ENCODE measurements at places on chromosomes 12 and 14.

GRCh38 chr12:84043355-84043754, 869.2 kb downstream of the SLC6A15 start:
- DNase-seq: no peak

GRCh38 chr14:74905595-74906142, 17.4 kb downstream of the RPS6KL1 start:
- DNase-seq: peak; percentile 95

- DNase-seq: no peak
Observed at GRCh38 chr14:22650960-22651521, 6.9 kb upstream of the OR6J1 start.

DNA sequence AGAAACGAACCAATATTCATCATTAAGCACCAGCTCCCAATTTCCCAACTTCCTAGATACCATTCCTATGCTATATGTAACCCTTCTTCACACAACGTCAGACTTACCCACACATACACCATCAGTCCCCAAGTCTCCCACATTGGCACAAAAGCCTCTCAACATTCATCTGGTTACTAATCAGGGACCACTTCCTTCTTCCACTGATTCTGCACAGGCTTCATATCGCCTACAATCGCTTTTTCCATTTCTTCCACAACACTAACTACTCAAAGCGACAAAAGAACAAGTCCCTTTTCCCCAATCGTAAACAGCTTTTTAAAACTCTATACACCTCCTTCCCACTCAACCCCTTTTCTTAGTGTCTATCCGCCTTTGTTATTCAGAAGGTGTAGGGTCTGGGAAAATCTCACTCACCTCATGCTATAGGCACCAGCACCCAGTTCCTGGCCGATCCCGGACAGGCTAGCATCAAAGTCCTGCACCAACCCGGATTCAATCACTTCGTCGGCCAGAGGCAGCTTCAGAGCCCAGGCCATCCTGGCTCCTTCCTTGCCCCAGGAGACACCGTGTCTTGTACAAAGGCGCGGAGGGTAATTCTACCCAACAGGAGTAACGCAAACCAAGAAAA, 936 bp downstream of the TFCP2 start:
- DNase-seq: no peak

- no peak for DNase-seq
Observed at GRCh38 chr14:58739674-58740073, 101.9 kb downstream of the DACT1 start.

DNA sequence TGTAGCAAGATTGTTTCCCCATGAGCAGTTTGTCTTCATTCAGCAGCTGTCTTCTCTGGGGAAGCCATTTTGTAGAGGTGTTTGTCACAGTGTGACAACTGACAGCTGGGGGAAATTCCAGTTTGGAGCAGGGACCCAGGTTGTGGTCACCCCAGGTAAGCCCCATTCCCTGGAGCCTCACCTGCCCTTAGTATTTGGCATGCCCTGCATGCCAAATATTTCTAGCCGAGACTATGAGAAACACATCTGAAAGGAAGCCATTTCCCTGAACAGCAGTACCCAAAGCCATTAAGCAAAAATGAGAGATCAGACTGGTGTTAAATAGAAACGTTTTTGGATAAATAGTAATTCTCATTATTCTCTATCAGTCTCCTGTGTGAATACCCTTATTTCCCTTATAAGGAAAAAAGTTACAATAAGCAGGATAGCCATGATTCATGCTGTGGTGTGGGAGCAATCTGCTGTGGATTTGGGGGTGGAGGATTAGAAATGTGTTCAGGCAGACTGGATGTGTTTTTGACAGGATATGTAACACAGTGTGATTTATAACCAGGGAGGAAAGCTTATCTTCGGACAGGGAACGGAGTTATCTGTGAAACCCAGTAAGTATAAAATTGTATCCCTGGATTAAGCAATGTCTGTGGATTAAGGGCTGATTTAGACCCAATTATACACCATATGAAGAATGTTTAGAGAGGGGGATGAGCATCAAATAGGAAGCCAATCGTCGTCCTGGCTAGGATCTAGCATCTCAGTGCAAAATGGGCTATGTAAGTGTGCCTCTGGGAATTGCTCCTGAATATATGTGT, 68.9 kb downstream of the DAD1 start:
- no peak for DNase-seq

DNA sequence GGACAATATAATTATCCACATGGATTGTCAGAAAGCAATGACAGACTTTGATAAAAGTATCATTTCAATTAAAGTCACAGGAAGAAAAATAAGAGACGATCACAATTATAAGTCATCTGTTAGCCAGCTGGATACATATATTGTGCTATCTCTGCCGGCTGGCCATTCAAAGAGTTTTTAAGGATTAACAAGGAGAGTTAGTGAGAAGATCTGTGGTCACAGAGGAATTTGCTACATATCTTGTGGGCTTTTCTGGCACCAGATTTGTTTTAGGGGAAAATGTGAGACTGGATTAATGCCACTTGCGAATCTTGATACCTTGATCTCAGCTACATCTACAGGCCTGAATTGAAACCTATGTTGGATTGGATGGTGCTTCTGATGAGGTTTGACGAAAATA, 90.9 kb upstream of the MANSC4 start:
- no peak for DNase-seq

GRCh38 chr14:54609576-54609975, 42.6 kb downstream of the SAMD4A start:
- DNase-seq: no peak

GRCh38 chr12:41188058-41188840, at the start of gene PDZRN4:
Gene PDZRN4, plus strand, starts transcription at chr12:41188320.
- DNase-seq: peak; percentile 42

GRCh38 chr12:20946732-20947131, 136.2 kb downstream of the SLCO1B3 start:
- DNase-seq: no peak

- no peak for DNase-seq
Observed at GRCh38 chr14:51240804-51241380, 845 bp downstream of the TMX1 start.

DNA sequence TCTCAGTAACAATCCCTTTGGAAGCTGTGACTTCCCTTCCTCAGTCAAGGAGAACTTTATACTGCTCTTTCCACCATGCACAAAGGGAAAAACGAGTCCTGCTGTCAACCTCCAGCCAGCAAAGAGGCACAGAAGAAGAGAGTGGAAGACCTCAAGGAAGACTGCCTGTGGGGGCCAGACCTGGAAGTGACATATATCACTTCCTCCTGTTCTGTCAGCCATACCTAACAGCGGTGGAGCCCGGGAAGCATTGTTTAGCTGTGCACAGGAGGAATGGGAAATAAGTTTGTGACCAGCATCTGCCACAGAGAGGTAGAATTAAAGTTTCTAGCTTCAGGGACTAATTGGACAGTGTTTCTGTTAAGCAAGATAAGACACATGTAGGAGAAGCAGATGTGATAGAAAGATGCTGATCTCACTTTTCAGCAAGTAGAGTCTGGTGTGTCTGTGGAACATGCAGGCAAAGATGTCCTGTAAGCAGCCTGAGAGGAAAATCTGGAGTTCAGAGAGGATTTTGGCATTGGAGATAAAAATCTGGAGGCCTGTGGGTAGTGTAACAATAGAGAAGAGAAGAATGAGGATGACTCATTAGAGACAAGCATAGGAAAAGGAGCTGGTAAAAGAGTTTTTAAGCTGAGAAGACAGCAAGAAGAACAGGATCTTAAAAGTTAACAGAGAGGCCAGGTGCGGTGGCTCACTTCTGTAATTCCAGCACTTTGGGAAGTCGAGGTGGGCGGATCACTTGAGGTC, 141.6 kb upstream of the CPSF6 start:
- DNase-seq: no peak

GRCh38 chr12:123910761-123911193, 61.9 kb downstream of the CCDC92 start:
- DNase-seq: no peak

DNA sequence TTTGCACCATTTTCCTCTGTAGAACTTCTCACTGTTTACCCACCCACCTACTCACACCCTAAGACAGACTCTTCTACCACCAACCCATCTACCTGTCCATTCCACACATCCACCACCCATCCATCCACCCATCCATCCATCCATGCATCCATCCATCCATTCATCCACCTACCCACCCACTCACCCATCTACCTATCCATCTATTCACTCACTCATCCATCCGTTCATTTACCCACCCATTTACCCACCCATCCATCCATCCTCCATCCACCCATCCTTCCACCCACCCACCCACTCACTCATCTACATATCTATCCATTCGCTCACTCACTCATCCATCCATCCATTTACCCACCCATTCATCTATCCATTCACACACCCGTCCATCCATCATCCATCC, 15.1 kb downstream of the PLBD2 start:
- no peak for DNase-seq

DNA sequence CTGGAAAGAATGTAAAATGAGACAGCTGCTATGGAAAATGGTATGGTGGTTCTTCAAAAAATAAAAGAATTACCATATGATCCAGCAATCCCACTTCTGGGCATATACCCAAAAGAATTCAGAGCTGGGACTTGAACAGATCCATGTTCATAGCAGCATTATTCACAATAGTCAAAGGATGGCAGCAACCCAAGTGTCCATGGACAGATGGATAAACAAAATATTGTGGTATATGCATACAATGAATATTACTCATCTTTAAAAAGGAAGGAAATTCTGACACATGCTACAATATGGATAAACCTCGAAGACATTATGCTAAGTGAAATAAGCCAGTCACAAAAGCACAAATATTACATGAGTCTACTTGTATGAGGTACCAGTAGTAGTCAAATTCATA, 9.1 kb downstream of the RAB2B start:
- no peak for DNase-seq

GRCh38 chr12:52497975-52498374, 4.9 kb upstream of the KRT6A start:
- DNase-seq: no peak

GRCh38 chr12:27158297-27158696, 75.9 kb upstream of the C12orf71 start:
- DNase-seq: no peak

- DNase-seq: no peak
Observed at GRCh38 chr12:57881475-57881874, 34.9 kb upstream of the CTDSP2 start.

- no peak for DNase-seq
Observed at GRCh38 chr14:80636071-80636470, 305.5 kb downstream of the CEP128 start.

DNA sequence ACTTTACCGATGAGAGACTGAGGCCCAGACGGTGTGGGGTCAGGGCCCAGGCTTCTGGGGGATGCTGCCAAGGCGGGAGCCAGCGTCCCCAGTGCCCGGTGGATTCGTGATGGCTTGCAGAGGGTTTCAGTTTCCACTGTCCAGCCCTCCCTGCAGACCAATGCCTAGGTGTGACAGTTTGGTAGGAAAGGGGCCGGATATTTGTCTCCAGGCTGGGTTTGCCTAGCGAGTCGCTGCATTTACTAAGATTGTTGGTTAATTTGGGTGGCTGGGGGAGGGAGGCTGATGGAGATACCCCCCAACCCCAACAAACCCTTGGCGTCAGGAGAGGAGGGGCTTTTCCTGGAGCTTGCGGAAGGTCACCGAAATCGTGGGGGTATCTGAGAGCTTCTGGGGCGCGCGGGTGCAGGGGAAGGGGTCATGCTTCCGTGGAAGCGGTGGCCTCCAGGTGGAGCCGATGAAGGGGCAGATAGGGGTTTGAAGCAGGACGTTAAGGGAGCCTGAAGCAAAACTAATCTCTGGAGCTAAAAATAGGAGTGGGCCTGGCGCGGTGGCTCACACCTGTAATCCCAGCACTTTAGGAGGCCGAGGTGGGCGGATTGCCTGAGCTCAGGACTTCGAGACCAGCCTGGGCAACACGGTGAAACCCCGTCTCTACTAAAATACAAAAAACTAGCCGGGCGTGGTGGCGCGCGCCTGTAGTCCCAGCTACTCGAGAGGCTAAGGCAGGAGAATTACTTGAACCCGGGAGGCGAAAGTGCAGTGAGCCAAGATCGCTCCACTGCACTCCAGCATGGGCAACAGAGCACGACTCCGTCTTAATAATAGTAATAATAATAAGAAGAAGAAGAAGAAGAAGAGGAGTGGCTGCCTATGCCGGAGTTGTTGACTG, 1.1 kb upstream of the CDC42BPB start:
- DNase-seq: no peak

- DNase-seq: no peak
Observed at GRCh38 chr14:93510056-93510455, 79.3 kb downstream of the UNC79 start.

DNA sequence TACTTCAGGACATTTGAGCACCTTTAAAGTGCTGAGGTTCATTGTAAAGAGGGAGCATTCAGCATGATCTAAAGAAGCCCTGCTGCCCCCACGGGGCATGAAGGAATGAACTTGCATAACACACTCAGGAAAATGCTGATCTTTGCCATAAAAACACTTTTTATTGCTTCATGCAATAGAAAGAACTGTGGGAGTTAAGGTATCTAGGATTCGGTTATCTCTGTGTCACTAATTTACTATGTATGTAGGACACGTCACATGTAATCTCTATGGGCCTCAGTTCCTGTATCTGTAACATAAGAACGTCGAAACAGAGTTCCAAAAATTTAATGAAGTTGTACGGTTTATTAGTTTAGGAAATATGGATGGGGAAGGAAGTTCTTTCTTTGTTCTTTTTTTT, 33.0 kb downstream of the BTBD7 start:
- no peak for DNase-seq

- no peak for DNase-seq
Observed at GRCh38 chr12:123512838-123513665, 20.5 kb downstream of the RILPL1 start.

GRCh38 chr12:99130808-99131553, 485.9 kb downstream of the APAF1 start:
- no peak for DNase-seq

DNA sequence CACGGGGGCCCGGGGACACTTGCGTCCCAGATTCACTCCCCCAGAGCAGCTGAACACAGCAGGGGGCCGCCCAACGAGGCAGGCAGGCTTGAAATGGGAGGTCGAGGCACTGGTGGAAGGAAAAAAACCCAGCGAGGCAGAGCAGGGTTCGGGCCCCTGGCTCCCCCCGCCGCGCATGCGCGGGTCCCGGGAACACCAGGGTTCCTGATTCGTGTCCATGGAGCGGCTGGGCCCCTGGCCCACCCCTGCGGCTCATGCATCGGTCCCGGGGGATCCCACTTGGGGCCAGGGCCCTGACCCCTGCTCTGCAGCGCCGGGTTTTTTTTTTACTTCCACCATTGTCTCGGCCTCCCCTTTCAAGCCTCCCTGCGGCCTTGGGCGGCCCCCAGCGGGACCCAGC, 321.5 kb downstream of the ALG10 start:
- DNase-seq: no peak

- no peak for DNase-seq
Observed at GRCh38 chr12:6978188-6978587, 7.5 kb downstream of the EMG1 start.

GRCh38 chr12:114275932-114276785, 129.8 kb downstream of the TBX5 start:
- DNase-seq: no peak

DNA sequence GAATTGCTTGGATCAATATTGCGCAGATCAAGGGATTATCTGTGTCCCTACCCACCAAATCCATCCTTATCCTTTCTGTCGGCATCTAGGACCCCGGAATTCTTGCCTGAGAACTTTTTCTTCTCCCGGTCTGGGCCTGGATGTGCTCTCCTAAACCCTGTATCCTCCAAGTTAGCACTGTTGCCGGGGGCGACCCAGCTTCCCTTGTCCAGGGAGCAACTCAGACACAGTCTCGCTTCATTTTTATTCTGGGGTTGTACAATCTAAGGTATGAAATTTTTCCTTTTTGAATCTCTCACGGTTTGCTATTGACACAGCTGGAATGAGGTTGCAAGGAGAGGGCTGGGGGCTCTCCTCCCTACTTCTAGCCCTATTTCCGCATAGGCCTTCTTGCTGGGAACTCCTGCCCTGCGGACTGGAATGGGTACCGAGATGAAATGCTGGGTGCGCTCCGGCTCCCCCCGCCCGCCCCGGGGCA, 403 bp upstream of the PNP start:
- DNase-seq: no peak

All from activated CD8-positive, alpha-beta memory T cell treated with anti-CD3 and anti-CD28 coated beads, Interleukin-2, amount 50 U/mL, for 48 hours (primary cell).